ENCODE measurements at places on chromosomes 11 and 22.
A peak's percentile ranks its signal among the peaks of the same experiment; 100 is the strongest.

GRCh38 chr22:27686534-27686933 is 115.0 kb downstream of the MN1 start:
- DNase-seq, result peak; percentile 82

- peak; percentile 19 for DNase-seq
Observed at GRCh38 chr11:115590254-115590653, 86.0 kb upstream of the CADM1 start.

GRCh38 chr11:35146074-35146521 is 7.1 kb downstream of the CD44 start:
- DNase-seq, result no peak

- peak; percentile 18 for DNase-seq
Observed at GRCh38 chr11:35419830-35420333, 524 bp upstream of the SLC1A2 start.

DNA sequence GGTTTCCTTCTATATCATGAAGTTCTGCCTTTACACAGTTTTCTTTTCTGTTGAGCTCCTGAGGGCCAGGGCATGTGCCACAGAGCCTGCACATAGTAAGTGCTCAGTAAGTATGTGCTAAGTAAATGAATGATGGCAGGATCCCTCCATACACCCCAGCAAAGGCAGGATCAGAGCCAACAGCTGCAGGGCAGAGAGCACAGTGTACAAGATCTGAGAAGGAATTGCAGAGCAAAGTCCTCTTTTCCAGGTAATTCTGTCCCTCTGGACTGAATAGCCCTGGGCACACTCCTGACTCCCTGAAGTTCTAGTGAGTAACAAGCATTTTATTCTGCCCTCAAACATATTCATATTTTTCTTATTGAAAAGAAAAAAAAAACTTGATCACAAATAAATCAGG is 117.7 kb downstream of the GALNT18 start:
- DNase-seq, result no peak

DNA sequence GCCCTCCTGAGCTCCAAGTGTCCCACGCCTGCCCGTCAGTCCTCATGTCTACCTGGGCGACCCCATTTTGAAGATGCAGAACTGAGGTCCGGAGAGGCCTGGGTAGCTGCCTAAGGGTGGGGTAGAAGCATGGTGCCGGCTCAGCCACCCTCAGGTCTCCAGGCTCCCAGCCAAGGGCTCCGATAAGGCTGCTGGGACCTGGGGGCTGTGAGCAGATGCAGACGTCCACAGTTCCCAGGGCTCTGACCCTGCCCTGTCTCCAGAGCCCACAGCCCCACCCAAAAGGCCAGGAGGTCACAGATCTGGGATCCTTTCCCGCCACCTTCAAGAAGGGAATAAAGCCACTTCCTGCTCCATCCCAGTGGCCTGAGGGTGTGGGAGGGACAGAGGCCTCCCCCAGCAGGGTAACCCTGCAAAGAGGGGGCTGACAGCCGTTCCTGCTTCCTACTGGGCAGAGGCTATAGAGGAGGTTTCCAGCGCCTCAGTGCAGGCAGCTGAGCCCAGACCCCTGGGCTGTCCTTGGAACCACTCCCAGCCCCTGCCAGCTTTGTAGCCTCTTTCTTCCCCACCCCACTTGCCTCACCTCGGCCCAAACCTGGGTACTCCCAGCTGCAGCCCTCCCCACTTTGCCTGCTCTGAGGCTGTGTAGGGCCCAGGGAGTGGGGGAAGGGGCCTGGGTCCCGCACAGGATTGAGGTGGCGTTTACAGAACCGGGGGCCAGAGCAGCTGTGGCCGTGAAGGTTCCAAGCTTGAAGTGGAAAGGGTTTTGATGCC is 85.5 kb downstream of the CDKN1C start:
- peak; percentile 14 for DNase-seq

DNA sequence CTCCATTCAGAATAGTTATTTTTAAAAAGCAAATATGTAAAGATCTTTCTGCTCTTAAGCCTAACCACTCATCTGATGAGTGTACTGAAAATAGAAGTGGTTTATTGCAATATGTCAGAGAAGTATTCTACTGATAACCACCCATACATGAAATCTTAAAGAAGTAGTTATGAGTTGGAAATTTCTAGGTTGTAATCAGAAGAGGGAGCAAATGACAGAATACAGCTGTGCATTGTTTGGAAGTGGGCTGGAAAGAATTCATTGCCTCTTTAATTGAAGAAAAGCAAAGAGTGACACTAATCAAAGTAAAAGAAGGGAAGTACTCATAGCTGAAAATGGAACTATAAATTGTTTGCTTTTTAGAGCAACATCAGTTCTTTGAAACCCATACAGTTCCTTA is 39.4 kb downstream of the FDX1 start:
- DNase-seq, result no peak

All from left ventricle myocardium inferior (tissue), 1 donor.